ENCODE measurements at places on chromosomes 2 and 18. TPM values are rescaled to one million over a fixed set of nuclear protein-coding genes. Genes with fewer than 3 reads are reported as not detected.

The HOXD10 gene
- not detected for total RNA-seq

The DPYSL5 gene
- not detected for total RNA-seq

The POTEC gene
- total RNA-seq, result not detected

The NR4A2 gene
- 0.43 TPM for total RNA-seq

The RAB6C gene
- total RNA-seq, result not detected
